Putamen (tissue), 1 donor: ENCODE measurements at places on chromosomes 3 and 15.

DNA sequence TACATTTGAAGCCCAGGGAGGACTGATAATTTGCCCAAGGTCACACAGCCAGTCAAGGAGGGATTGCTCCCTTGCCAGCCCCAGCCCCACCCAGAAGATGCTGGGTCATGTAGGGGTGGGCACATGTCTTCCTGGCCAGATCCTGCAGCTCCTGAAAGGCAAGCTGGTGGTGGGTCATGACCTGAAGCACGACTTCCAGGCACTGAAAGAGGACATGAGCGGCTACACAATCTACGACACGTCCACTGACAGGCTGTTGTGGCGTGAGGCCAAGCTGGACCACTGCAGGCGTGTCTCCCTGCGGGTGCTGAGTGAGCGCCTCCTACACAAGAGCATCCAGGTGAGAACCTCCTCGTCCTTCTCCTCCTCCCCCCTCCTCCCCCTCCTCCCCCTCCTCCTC is 13.2 kb downstream of the ISG20 start:
- no peak for DNase-seq

DNA sequence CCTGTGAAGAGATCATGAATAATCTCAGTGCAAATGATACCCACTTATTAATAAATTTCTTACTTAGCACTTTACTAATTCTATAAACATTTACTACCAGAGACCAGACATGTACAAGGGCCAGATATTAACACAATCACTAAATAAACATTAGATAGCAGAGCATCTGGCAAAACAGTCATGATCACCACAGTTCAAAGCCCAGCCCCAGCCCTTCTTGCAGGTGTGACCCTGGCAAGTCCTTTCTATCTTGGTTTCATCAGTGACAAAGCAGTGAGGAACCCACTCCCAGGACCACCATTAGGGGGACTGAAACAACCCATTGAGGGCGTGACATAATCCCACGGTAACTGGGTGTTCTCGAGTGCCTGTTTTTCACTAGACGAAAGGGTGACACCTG is 11.6 kb downstream of the ZXDC start:
- DNase-seq, result no peak

DNA sequence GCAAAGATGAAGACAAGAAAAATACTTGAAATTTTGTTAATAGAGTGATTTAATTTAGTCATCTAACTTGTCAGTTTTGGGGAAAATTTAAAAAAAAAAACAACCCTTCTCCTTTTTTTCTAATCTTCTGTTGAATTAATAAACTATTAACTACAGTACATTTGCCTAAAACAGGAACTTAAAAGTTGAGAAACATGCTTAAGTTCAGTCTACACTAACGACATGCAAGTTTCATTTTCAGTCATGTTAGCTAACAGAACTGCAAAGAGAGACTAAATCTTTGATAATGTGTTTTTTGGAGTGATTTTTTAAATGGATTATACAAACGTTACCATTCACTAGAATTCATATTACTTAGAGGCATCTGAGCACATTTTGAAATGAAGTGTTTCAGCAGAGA is 71.9 kb upstream of the MBNL1 start:
- DNase-seq, result no peak

- DNase-seq, result no peak
These were observed 156.2 kb upstream of the THRB start for GRCh38 chr3:24650839-24651238.

DNA sequence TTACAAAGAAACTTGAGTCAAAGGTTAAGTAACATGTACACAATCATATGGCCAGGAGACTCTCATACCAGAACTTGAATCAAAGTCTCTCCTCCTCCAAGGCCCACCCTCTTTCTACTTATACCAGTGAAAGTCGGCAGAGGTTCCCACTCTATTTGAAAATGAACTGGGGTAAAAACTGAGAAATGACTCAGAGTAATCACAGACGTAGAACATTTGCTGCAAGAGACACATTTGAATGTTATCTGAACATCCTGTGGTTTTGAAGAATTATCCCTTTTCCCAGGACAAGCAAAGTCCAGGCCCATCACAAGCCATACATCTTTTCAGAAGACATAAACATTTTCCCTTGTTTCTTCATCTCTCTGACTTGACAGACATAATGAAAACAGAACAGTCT is 55.8 kb downstream of the SHOX2 start:
- DNase-seq, result no peak

- no peak for DNase-seq
These were observed 31.0 kb downstream of the EPHB3 start for GRCh38 chr3:184592371-184593219.

DNA sequence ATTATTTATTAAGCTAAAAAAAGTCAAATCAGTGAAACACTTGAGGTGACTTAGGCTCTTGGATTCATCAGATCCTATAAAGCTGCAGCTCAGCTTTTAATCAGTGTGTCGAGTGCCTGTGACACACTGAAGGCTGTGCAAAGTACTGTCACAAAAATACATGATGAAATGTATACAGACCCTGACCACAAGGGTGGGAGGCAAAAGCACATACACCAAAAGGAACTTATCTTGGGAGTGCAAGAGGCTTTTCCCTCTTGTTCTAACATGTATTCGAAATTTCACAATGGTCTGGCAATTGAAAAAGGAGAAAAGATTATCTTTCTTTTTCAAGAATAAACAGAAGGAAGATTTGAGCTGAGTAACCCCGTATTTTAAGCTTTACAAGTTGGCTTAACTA is 35.9 kb downstream of the VGLL4 start:
- DNase-seq, result no peak

GRCh38 chr15:72507402-72508092 is 33.4 kb downstream of the ARIH1 start:
- no peak for DNase-seq

- DNase-seq, result no peak
These were observed 9.1 kb downstream of the CIDEC start for GRCh38 chr3:9870978-9871377.

DNA sequence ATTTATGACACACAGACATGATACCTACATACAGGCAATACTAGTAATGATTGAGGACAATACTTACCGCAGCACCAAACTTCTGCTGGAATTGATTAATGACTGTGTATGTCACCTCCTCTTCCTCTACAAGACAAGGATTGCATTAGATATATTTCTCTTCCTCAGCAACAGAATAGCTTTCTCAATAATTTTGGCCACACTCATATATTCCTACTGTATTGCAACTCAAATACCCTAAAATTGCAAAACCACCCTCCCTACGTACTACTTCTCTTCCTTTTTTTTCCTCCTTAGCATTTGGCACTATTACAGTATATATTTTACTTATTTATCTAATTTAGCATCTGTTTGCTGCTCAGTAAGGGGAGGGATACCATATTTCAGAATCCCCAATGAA is 14.8 kb downstream of the EXD1 start:
- no peak for DNase-seq

- no peak for DNase-seq
These were observed 96.4 kb upstream of the IL12A start for GRCh38 chr3:159892171-159892795.
